8988T (cell line): ENCODE measurements at places on chromosomes 3 and 15.

- DNase-seq, result no peak
These were observed 6.8 kb downstream of the EDEM1 start for GRCh38 chr3:5194341-5194740.

DNA sequence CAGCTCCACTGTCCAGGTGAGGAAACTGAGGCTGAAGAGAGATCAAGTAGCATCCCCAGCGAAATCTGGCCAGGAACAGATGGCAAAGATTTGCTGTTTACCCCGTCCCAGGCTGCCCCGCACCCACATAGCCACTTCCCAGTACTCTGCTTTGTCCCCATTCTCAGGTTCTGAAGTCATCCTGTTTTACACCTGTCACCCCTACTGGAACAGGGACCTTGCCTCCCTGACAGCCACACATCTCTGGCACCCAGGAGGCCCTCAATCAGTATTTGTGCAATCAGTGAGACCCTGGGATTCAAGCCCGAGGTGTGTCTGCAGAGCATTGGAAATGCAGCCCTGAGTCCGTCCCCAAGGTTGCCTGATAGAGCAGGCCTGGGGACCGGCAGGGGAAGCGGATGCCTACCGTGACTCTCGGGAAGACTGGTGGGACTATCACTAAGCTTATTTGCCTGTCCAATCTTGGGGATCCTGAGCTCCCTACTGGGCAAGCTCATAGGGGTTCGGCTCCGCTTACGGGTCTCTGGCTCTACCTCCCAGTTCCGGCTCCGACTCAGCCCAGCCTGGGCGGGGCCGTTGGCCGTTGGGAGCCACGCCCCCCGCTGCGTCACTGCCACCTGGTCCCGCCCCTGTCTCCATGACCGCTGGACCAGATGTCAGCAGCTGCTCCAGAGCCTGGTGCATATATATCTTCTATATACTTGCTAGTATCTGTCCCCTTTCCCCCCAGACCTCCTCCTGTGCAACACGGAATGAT, 17.5 kb upstream of the FANCD2 start:
- DNase-seq, result peak; percentile 51

DNA sequence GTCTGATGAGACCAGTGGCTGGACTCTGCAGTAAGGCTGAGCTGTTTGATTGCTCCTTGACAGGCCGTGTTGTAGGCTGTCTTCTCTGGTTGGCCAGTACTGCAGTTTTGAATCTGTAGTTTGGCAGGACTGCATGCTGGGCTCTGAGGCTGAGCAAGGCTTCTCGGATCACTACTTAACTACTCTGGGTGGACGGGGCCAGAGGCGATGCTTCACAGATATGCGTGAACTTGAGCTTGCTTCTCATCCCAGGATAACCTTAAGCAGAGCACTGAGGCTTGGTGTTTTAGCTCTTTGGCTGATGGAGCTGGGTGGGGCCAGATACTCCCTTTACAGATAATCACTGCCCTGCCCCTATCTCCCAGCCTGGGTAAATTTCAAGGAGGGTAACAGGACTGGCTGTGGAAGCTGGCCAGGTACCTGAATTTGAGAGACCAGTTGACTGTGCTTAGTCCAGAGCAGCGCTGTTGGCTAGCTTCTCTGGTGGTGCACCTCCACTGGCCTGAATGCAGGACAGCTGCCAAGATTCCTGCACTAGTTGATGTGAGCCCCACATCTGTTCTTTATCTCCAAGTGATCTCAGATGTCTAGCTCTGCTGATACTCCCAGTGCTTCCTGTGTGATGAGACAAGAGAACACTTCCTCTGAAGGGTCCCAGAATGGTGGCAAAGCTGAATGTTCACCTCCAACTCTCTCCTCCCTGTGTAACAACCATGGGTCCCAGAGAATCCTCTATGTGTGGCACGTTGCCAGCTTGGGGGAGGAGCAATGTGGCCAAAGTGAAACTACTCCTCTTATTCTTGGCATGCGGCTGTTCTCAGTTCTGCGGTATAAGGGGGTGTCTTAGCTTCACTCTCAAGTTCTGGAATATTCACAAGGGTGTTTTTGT, 37.9 kb downstream of the RPL39L start:
- DNase-seq, result no peak

DNA sequence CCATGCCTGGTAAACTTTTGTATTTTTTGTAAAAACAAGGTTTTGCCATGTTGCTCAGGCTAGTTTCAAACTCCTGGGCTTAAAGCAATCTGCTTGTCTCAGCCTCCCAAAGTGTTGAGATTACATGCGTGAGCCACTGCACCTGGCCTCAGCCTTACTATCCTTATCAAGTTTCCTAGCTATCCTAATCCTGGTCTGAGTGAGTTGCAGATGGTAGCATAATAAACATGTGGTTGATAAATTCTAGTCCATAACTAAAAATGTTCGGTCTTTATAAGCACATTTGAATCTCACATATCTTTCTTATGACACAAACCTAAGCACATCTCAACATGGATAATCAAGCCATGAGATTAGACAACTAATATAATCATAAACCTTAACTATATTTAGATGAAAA, 18.5 kb downstream of the NPHP3 start:
- DNase-seq, result no peak

DNA sequence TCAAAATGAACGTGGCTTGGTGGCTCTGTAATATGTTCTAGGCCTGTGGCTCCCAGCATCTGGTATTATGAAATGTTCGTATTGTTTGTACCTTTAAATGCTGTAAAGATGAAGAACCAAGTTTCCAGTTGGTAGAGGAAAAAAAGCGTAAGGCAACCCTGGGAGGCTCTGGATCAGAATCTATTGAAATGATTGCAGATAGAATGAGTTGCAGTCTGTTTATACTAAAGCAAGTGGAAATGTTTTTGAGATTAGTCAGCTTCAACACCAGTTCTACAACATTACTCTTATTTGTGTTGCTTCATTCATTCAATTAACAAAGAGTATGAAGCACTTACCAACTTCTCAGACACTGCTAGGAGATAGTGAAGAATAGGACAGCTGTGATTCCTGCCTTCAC, 5.3 kb downstream of the ARL6IP5 start:
- no peak for DNase-seq
